Mucosa of descending colon (tissue), 3 donors: ENCODE measurements at places on chromosomes 5 and 9. TPM values are rescaled to one million over a fixed set of nuclear protein-coding genes. Genes with fewer than 3 reads are reported as not detected.

GRCh38 chr5:6342689-6343315 is 35.5 kb downstream of the MED10 start:
- DNase-seq: no peak

- DNase-seq: no peak
Measured at GRCh38 chr5:135138116-135138850, 104.3 kb upstream of the PITX1 start.

DNA sequence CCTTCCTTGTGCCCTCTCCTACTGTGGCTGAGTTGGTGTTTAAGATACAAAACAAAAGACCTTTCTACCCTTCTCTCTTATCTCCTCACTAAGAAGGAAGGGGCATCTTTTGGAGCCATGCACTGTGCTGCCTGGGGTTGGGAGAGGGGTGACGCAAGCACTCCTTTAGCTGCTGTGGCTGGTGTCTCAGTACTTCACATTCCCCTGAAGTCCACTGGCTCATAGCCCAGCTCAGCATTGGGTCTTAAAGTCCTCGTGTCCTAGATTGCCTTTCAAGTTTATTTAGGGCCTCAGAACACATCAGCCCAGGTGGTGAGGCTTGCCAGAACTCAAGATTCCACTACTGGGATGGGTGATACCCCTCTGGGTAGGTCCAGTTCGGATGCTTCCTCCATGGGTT is 325.9 kb upstream of the CYLC2 start:
- DNase-seq: no peak

GRCh38 chr5:143051244-143052058 is 281.3 kb downstream of the ARHGAP26 start:
- no peak for DNase-seq

- no peak for DNase-seq
Measured at GRCh38 chr5:40025586-40025985, 600.8 kb upstream of the DAB2 start.

DNA sequence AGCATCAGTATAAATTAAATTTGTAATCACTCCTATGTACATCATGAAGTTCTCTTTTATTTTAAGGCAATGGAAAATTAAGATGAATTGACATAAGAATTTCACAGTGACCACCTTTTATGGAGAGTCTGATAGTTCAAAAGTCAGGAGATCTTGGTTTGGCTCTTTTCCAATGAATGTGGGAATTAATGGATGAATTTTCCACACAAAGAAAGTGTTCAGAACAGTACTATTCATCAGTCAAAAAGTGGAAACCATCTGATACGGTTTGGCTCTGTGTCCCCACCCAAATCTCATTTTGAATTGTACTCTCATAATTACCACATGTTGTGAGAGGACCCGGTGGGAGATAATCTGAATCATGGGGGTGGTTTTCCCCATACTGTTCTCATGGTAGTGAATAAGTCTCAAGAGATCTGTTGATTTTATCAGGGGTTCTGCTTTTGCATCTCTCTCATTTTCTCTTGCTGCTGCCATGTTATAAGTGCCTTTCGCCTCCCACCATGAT is 24.5 kb downstream of the CCDC125 start:
- no peak for DNase-seq

- no peak for DNase-seq
Measured at GRCh38 chr9:10274988-10275387, 337.8 kb downstream of the PTPRD start.

DNA sequence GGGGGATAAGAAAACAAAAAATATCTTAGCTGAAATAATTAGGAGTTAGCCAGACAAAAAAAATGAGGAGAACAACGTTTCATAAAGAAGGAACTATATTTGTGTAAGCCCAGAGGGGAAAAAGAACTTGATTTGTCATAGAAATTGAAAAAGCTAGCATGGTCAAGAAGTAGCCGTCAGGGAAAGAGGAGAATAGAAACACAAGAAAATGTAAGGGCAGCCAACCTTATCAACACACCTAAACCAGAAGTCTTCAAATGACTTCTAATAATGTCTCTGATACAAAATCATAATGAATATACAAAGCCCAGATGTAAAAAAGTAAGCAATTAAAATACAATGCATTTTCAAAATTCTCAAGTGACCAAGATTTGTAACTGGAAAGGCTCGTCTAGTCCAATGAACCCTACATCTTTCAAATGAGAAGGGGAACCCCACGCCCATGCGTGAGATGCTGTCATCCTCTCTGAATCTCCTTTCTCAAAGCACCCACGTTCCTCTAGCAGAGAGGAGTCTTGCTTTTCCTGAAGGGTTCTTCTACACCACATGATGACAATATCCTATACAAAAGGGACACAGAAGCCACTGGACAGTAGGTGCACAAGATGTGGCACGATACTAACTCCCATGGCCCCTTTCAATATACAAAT is 103.7 kb downstream of the ARL15 start:
- no peak for DNase-seq

DNA sequence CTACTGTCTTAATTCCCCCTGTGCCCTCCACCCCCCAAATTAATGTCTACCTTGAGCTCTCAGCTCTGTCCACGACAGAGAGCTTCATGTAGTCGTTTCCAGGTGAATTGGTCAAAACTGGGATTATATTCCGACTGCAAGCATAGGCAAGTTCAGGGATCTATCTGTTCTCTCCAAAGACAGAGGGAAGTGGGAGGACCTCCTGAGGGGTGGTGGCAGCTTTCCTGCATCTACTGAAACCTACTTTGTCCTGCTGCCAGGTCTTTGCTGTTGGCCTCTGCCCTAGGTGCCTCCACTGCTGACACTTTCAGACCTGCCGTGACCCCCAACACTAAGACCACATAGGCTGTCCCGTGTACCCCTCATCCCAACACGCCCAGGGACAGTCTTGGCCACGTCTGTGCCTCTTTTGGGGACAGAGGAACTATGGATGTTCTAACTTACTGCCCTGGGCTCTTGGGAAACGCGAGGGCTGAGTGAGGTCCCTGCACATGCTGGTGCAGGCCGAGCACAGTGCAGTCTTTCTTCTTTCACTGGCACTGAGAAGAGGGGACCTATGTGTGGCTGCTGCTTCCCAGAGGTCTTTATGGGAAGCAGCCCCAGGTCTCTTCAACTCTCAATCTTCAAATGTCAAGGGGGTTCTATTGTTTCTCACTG is 125.6 kb downstream of the NTRK2 start:
- no peak for DNase-seq

GRCh38 chr5:93800988-93801811 is 59.8 kb upstream of the POU5F2 start:
- DNase-seq: no peak

DNA sequence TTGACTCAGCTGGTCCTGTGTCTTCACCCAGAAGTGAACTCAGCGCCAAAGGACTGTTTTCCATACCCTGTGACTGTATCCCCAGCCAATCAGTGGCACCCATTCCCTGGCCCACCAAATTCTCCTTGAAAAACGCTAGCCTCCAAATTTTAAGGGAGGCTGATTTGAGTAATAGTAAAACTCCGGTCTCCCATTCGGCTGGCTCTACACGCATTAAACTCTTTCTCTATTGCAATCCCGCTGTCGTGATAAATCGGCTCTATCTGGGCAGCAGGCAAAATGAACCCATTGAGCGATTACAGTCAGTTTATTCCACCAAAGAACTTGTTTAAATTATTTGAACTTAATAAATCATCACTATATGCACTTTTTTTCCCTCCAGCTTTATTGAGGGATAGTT is 55.9 kb upstream of the PPP1R26 start:
- DNase-seq: no peak

DNA sequence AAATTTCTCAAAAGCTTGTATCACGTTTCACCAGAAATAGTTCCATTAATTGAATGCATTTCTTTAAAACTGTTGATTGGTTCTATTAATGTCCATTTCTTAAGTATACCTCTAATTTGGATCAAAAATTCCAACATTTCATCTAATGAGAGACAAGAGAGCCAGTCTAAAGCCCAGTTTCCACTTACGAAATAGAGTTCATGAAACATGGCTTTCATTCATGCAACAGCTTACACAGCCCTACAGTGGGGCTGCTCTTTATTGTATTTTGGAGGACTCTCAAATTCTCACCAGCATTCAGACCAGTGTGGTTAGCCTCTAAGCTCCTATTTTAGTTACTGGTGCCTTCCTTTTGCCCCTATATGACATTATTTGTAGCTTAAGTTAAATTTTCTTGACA is 566.9 kb upstream of the RGMB start:
- no peak for DNase-seq

IL31RA gene
- not detected for total RNA-seq

PCDHB11 gene
- 1.3 TPM for total RNA-seq

TGFBI gene
- 47.0 TPM for total RNA-seq

FBXL7 gene
- 3.4 TPM for total RNA-seq

ANKRD18B gene
- 1.7 TPM for total RNA-seq
